ENCODE measurements at places on chromosomes 3 and 15. TPM values are rescaled to one million over a fixed set of nuclear protein-coding genes. Genes with fewer than 3 reads are reported as not detected.

The OSTN gene
- total RNA-seq: not detected

DNA sequence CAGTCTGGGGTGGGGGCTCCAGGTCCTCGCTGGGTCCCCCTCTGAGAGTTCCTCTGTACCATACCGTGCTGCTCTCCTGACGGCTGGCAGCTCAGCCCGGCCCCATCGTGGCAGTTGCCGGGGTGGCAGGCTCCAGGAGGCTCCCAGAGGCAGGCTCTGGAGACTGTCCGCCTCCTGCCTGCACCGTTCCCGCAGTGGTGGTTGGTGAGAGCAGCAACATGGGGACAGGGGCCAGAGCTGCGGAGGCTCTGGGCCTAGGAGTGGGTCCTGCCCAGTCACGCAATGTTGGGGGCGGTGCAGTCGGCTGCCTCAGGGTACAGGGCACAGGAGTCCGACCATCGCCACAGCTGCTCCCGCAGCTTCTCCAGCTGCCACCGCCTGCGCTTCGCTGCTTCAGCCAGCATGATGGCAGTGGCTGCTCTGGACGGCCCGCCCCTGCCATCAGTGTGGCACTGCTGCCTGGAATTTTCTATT, 492.7 kb downstream of the AGBL1 start:
- H3K27ac ChIP-seq: no peak overlapping the region
- no peak overlapping the region for H3K4me3 ChIP-seq
- DNase-seq: no peak
- peaks cover 6% of the 10 kb centered on the region for H3K36me3 ChIP-seq
- H3K4me1 ChIP-seq: no peaks in the 10 kb centered on the region
- no peaks in the 10 kb centered on the region for H3K27me3 ChIP-seq

The CIDEC gene
- not detected for total RNA-seq

DNA sequence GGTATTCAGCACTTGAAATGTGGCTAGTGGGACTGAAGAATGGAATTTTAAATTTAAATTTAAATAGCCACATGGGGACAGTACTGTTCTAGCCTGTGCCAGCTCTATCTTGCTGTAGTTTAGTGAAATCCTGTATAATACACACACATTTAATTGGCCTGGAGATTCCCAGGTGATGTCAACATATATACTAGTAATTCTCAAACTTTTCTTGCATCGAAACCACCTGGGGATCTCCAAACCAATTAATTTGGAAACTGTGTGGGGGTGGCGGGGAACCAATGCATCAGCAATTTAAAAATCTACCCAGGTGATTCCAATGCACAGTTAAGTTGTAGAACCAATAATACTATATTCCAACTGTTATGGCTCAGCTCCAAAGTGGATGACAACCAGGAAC, 228.9 kb upstream of the MRPL3 start:
- no peak overlapping the region for H3K4me3 ChIP-seq
- DNase-seq: no peak
- H3K27me3 ChIP-seq: no peaks in the 10 kb centered on the region
- no peaks in the 10 kb centered on the region for H3K36me3 ChIP-seq
- H3K27ac ChIP-seq: no peak overlapping the region
- H3K4me1 ChIP-seq: no peaks in the 10 kb centered on the region

DNA sequence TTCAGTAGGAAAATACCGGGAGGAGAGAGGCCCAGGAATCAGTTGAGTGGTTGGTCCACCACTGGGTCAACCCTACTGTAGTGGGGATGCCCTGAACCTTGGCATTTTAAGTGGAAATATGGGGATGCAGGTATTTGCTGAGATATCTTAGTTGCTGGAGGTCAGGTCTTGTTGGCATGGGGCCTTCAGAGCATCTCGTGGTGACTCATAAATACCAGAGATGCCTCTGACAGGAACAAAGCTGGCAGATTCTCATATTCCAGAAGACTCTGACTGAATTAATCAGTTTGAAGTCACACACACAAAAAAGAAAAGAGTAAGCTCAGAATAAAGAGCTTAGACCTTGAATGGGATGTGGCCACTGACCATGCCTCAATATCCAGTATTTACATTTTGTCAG, 91.6 kb downstream of the CACNA2D3 start:
- no peaks in the 10 kb centered on the region for H3K27me3 ChIP-seq
- no peaks in the 10 kb centered on the region for H3K36me3 ChIP-seq
- DNase-seq: peak; percentile 58
- H3K4me3 ChIP-seq: no peak overlapping the region
- peaks cover 10% of the 10 kb centered on the region for H3K4me1 ChIP-seq

- no peak overlapping the region for H3K27ac ChIP-seq
- no peaks in the 10 kb centered on the region for H3K4me1 ChIP-seq
- no peaks in the 10 kb centered on the region for H3K27me3 ChIP-seq
- H3K4me3 ChIP-seq: no peak overlapping the region
Measured at GRCh38 chr3:149990423-149990948, 19.8 kb upstream of the PFN2 start.

GRCh38 chr3:178117641-178118040, 418.6 kb upstream of the KCNMB2 start:
- peak overlapping the region; percentile 70 for H3K27ac ChIP-seq
- no peak overlapping the region for H3K4me3 ChIP-seq
- H3K36me3 ChIP-seq: no peaks in the 10 kb centered on the region
- H3K27me3 ChIP-seq: no peaks in the 10 kb centered on the region

GRCh38 chr3:50430950-50431435, 71.7 kb upstream of the TMEM115 start:
- H3K4me3 ChIP-seq: no peak overlapping the region
- no peak overlapping the region for H3K27ac ChIP-seq
- no peaks in the 10 kb centered on the region for H3K36me3 ChIP-seq
- H3K4me1 ChIP-seq: no peaks in the 10 kb centered on the region

DNA sequence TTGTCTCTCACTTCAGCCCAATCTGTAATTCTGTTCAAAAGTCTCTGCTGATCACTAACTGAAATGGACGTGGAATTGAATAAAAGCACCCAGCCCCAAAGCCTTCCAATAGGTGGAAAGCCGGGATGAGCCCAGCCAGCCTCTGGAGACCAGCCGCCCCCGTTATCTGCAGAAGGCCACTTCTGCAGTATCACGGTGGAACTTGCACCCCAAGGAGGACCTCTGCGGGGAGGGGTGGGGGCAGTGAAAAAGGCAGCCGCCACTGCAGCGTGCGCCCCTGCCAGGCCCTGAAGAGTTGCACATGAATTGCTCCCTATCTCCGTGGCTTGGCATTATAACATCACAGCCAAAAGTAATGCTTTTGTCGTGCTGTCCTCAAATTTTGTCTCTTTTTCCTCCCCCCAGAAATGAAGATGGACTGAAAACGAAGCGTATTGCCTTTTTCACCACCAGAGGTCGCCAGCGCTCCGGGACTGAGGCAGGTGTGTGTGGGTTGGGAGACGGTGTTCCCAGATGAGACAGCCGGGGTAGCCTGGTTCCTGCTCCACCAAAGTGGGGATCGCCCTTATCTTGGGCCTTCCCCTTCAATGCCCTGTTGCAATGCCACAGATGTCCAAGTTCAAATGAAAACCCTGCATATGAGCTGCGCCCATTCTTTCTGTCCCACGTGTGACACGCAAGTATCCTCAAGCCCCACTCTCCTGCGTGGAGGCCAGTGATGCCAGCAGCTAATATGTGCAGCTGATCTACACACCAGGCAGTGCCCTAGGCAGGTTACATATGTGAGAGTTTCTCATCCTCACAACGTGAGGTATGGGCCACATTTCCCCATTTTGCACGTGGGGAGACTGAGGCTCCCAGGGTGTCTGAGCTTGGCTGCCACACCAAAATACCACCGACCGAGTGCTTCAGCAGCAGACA, 96.0 kb downstream of the LRRK1 start:
- H3K27me3 ChIP-seq: no peaks in the 10 kb centered on the region
- no peak overlapping the region for H3K27ac ChIP-seq
- peak; percentile 73 for DNase-seq
- H3K4me3 ChIP-seq: no peak overlapping the region
- H3K4me1 ChIP-seq: no peaks in the 10 kb centered on the region

The SH2D7 gene
- not detected for total RNA-seq
